Central memory CD4-positive, alpha-beta T cell (primary cell): ENCODE measurements at places on chromosomes 6 and 20.

DNA sequence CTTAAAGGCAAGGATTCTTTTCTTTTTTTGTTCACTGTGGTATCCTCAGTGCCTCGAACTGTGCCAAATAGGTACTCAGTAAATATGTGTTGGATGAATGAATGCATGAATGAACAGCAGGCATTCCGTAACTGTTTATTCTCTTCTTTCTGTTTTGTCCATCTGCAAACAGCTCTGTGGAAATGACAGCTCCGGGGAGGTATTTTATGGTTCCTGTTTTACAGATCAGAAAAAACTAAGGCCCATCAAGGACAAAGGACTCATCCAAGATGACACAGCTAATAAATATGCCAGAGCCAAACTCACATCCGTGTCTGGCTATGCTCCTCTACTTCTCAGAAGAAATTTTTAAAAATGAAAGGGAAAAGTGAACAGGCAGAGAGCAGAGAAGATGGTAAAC, 21.0 kb downstream of the JPH2 start:
- DNase-seq = no peak

- DNase-seq = no peak
These were observed 2.6 kb downstream of the EPHA7 start for GRCh38 chr6:93416571-93417420.

- DNase-seq = no peak
These were observed 11.2 kb downstream of the TCFL5 start for GRCh38 chr20:62850333-62850974.

DNA sequence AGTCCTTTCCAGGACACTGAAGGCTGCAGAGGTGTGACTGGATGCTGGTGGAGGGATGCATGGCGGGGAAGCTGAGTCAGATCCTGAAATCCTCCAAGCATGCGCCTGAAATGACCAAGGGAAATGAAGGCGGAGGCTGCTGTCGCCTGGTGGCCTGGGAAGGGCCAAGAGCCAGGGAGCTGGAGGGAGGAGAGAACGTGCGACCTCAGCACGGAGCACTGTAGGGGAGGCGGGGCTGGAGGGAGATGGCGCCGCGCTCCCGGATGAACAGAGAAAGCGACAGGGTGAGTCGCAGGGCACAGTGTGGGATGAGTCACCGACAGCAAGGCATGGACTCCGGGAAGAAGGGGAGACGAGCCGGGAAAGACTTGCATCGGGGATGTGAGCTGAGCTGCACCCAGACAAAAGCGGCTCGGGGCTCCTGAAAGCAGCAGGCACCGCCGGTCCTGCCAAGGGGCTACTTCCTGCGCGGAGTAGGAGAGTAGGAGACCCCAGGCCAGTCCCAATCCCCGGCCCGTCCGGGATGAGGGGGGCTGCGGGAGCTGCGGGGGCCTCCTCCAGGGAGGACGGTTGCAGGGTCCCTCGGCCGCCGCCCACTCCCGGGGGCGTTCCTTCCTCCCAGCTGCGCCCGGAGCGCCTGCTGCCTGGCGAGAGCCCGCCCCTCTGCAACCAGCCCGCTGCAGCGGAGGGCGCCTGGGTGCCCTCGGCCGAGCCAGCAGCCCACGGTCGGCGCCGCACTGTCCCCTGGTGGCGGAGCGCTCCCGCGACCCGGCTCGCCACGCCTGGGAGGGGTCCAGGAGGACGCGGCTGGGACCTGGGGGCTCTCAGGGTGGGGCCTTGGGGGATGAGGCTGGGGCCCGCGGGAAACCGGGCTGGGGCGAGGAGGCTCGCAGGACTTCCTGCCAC, 11.0 kb upstream of the NQO2 start:
- peak; percentile 70 for DNase-seq

- no peak for DNase-seq
These were observed 18.3 kb upstream of the GPRC6A start for GRCh38 chr6:116847227-116847626.

- no peak for DNase-seq
These were observed 180.5 kb downstream of the MOXD1 start for GRCh38 chr6:132220800-132221199.

- peak; percentile 28 for DNase-seq
These were observed 27.2 kb downstream of the UBE2V1 start for GRCh38 chr20:50085481-50086365.

GRCh38 chr6:87907521-87907920, 140.1 kb upstream of the SPACA1 start:
- DNase-seq = peak; percentile 10

DNA sequence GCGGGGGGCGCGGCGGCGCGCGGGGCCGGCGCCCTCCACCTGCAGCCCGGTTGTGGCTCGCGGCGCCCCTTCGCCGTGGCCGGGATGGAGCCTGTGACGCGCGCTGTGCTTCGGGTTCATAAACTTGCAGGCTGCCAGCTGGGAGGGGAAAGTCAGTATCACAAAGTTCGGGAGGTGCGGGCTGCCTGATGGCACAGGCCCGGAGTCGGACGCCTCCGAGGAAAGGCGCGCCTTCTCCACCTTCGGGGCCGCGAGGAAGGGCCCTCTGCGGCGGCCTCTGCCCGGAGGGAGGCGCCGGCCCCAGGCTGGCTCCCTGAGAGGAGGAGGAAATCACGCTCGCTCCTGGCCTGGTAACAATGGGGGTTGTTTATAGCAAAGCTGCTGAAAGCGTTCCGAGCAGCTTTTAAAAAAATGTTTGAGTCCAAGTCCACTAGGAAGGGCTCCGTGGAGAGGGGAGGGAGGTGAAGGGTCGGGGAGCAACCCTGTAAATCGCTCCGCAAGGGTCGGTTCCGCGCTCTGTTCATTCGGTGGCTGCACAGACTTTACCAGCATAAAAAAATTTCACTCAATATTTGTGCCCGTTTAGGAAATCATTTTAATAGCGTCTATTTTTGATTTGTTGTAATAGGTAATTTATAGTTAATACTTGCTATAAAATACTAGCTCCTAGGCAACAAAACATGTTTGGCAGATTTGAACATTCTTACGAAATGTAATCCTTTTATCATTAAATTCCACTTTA, 1.0 kb downstream of the AFDN start:
- DNase-seq = peak; percentile 24

GRCh38 chr20:62846166-62846890, 15.3 kb downstream of the TCFL5 start:
- no peak for DNase-seq
